ENCODE measurements at places on chromosomes 4 and X.
A peak's percentile ranks its signal among the peaks of the same experiment; 100 is the strongest.

DNA sequence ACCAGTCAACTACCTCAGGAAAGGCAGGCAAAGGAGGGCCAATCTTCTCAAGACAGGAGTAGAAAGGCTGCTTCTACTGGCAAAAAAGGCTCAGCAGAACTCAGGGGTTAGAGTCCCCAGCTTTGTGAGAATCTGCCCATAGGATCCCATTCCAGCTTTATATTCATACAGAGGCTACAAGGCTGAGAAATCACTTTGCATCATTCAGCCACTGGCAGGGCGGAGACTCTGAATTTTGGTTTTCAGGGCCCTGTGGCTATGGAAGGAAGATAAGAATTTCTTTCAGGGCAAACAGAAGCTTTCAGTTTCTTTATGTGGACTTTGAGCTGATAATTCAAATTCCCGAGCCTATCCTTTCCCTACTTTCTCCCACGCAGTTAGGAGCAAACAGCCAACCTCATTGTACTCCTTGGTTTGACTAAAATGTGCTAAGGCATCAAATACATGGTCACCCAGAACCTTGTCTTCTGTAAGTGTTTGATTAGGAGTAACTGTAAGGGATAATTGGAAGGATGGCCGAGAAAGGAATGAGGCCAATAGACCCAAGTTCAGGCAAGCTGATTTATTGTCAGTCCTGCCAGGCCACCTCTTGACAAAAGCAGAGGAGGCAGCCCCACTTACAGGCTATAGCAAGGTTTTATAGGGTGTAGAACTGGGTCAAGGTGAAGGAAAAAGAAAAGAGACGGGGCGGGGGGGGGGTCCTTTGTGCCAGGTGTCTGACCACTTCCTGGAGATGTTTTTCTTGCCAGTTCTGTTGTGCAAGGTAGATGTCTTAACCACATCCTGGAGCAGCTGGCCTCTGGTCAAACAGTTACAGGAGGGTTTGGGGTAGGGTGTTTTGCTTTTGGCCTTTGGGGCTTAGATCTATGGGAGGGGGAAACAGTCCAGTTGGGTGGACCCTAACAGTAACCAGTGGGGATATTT lies 165.3 kb upstream of the PPP1R2C start:
- no peak for DNase-seq

DNA sequence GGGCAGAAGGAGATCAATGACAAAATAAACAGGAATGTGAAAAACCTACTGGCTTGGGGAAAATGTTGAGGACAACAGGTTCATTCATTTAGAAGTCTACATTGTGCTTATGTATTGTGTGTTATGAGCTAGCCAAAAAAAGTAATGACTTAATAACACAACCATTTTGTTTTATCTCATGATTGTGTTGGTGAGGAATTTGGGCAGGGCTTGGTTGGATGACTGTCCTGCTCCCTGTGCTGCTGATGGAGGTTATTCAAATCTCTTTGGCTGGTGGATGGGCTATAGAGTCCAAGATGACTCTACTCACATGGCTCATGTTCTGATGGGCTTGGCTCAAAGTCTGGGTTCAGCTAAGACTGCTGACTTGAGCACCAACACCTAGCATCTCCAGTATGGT lies 116.3 kb downstream of the HS3ST1 start:
- no peak for DNase-seq

DNA sequence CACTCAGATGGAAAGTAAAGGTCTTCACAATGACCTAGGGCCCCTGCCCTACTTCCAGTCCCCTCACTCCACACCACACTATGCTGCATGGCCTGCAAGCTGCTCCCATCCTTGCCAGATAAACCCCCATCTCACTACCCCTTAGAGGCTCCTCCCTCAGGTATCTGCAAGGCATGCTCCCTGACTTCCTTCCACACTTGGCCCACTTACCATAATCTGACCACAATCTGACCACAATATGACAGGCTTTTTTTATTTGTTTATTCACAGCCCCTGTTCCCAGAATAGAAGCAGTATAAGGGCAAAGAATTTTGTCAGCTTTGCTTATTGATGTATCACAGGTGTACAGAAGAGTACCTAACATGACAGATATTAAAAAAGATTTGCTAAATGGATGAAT lies 124.7 kb downstream of the CAMK2D start:
- peak; percentile 20 for DNase-seq

GRCh38 chr4:11966782-11967181 lies 538.1 kb upstream of the HS3ST1 start:
- no peak for DNase-seq

GRCh38 chr4:183300070-183300469 lies 20.0 kb downstream of the CLDN22 start:
- no peak for DNase-seq

DNA sequence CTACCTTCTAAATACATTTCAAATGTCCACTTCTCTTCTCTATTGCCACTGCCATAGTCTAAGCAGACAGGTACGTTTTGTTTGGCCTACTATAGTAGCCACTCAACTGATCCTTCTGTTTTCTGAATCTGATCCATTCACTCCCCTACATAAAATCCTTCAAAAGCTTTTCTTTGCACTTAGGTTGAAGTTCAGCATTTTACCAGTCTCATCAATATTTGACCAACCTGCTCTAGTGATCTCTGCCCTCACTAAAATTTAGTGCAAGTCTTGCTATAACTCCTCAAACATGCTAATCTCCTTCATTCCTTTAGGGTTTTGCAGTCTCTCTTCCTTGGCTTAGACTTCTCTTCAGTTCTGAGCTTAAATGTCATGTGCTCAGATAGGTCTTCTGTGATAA lies 33.4 kb downstream of the EGF start:
- DNase-seq = no peak

GRCh38 chr4:1207603-1208265 lies 35.4 kb upstream of the SPON2 start:
- DNase-seq = peak; percentile 90

GRCh38 chr4:29066861-29067260 lies 1653.3 kb upstream of the PCDH7 start:
- DNase-seq = no peak

GRCh38 chrX:11666952-11667685 lies 1.4 kb upstream of the ARHGAP6 start:
- no peak for DNase-seq

DNA sequence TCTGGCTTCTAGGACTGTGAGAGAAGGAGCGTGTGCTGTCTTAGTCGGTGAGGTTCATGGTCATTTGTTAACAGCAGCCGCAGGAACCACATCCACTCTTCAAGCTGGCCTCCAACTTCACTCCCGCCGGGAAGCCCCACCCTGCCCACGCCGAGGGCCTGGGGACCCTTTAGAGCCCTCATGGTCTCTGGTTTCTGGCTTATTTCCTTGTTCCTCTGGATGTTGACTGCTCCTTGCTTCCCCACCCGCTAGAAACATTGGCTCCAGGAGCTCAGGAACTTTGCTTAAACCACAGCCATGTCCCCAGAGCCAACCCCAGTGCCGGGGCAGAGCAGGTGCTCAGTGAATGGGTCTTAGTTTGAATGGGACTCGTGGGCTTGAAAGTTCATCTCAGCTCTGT lies 40.8 kb downstream of the HTRA3 start:
- DNase-seq = no peak

GRCh38 chr4:184028561-184029374 lies 123.7 kb downstream of the STOX2 start:
- no peak for DNase-seq

- no peak for DNase-seq
Observed at GRCh38 chrX:41522081-41522480, 74.9 kb downstream of the NYX start.

GRCh38 chr4:27011401-27011800 lies 150.8 kb downstream of the STIM2 start:
- no peak for DNase-seq

DNA sequence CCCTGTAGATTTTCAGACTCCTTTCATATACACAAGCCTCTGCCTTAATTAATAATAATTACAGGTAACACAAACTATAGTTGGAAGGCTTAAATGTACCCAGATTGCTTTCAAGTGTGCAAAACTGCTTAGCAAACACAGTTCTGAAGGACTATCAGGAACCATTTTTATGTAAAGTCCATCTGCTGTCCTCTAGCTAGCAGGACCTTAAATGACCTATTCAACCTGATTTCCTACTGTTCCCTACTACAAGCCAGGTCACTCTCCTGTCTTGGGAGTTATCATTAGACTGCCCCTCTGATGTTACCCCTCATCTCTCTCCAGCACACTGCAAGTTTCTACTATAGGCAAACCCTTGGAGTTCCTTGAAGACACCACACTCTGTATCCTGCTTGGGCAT lies 157.3 kb downstream of the GBA3 start:
- no peak for DNase-seq

DNA sequence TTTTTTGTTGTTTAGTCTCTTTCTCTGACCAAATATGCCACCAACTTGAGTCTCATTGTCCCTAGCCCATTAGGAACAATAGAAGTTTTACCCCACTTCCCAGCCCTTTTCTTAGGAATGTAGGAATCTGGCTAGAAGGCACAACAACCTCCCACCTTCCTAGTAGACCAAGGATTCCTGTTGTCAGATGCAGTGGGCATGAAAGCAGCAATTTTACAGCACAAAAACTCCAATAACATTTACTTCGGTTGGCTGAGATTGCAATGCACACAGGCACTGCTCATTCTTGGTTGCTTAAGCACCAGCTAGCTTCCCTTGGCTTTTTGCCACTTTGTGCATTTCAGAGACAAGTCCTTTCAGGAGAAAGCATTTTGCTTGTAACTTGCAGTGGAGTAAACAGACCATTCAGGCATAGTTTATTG lies 312.8 kb downstream of the TENM3 start:
- DNase-seq = peak; percentile 56

GRCh38 chr4:15003401-15003890 lies 1.2 kb downstream of the CPEB2 start:
- DNase-seq = peak; percentile 58

DNA sequence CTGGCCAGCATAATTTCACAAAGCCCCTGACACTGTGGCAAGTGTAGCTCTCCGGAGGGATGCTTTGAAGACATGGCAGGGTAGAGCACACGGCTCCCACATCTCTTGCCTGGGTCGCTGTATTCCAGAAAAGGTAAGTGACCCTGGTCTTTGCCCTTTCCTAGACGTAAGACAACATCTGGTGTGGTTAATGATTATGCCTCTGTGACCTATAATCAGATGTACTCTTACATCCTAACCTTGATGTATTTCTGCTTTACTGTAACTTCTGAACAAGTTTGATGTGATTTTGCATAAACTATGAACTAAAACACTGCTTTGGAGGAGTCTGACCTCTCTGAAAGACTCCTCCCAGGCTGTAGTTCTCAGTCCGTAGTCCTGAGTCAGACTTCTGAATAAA lies 59.1 kb upstream of the ACSL1 start:
- DNase-seq = no peak

GRCh38 chr4:142812091-142812490 lies 34.0 kb downstream of the INPP4B start:
- DNase-seq = no peak

GRCh38 chr4:40886931-40887763 lies 137.4 kb downstream of the NSUN7 start:
- DNase-seq = no peak

DNA sequence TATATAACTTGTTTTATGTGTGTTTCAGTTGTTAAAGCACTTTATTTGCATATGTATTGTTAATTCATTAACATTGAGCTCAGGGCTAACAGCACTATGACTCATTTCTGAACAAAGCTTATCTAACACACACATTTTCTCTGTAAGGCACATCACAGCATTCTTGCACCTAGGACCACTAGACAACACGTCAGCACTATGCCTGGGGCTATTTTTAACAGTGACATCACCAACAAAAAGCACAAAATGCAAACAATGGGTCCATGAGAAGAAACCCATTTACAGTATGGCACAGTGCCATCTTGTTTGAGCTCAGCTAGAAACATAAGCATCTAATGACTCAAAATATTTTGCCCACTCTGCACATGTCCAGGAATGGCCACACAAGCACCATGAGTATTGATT lies 124.4 kb downstream of the RELL1 start:
- no peak for DNase-seq

GRCh38 chrX:148459343-148459742 lies 41.1 kb upstream of the AFF2 start:
- no peak for DNase-seq

GRCh38 chrX:22116605-22117546 lies 84.8 kb downstream of the PHEX start:
- no peak for DNase-seq

Data from AG20443 (cell line).